ENCODE measurements at places on chromosomes 7 and 10.

DNA sequence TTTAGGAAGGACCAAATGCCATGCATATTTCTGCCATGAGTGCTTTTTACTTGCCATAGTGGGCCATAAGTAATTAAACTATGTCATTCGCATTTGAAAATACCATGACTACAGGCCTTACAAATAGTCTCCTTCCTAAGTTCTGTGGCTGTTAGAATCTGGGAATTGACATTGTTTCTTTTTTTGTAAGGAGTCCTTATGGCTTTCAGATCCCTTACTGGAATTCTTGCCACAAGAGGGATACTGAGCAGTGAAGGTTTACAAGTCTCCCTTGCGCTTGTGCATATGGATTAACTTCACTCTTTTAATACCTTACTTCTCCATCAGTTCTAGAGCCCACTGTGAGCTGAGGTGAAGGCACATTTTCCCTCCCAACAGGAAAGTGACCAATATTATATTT, 166.0 kb downstream of the NRG3 start:
- DNase-seq: no peak

DNA sequence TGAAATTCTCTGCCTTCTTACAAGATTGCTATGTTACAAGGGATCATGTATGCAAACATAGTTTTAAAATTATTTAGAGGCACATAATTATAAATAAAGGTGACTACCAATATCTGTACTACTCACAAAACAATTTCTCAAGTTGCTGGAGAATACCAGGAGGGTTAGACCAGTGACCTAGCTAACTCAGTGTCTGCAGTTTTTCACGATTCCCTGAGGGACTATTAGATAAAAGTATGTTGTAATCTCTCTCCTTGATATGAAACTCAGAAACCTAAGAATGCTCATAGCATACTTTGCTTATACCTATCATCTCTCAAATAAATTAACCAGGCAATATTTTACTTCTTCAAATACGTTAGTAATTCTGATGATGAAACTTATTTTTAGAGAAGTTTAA, 534.0 kb upstream of the ANKRD30A start:
- DNase-seq: no peak

- no peak for DNase-seq
Observed at GRCh38 chr7:13577566-13578145, 411.8 kb downstream of the ETV1 start.

DNA sequence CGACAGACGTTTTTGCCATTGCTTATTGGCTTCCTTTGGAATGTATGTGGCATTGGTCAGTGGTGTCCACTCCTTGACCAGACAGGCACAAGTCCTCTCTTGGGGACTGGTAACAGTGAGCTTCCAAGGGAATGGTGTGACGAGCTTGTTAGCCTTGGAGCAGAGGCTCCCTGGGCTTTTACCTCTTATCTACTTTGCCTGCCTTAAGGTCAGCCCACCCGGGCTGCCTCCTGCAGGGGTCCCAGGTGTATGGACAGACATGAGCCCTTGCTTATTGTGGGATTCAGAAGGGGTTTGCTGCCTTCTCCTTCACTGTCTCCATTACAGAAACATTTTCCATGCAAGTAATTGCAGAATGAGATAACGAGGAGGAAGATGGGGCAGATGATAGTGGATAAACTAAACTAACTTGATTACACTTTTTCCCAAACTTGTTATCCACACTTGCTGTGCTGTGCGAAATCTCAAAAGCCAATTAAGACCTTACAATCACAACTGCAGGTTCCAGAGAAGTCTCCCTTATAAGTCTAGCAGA, 29.7 kb downstream of the PLPP4 start:
- no peak for DNase-seq

DNA sequence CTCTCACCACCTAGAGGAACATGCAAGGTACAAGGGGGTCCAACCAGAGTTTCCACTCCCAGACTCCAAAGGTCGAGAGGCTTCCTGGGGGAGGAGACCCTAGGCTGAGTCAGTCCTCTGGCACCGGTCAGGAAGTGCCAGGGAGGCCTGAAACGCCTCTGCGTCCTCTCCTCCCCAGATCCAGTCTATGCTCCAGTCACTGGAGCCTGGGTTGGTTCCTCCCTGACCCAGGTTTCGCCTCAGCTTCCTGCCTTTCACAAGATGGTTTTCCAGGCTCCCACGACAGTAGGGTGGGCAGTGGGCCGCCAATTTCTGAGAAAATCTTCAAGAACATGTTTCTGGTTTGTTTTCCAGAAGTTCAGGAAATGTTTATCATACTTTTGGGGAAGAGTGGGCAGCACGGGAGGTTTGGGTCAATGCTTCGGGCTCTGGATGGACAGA, 30.0 kb downstream of the DUSP5 start:
- DNase-seq: no peak

- DNase-seq: no peak
Observed at GRCh38 chr10:35903021-35903420, 260.9 kb upstream of the FZD8 start.

GRCh38 chr10:111117528-111118277, 40.9 kb downstream of the ADRA2A start:
- DNase-seq: no peak

GRCh38 chr7:54292171-54292925, 249.8 kb upstream of the VSTM2A start:
- no peak for DNase-seq

DNA sequence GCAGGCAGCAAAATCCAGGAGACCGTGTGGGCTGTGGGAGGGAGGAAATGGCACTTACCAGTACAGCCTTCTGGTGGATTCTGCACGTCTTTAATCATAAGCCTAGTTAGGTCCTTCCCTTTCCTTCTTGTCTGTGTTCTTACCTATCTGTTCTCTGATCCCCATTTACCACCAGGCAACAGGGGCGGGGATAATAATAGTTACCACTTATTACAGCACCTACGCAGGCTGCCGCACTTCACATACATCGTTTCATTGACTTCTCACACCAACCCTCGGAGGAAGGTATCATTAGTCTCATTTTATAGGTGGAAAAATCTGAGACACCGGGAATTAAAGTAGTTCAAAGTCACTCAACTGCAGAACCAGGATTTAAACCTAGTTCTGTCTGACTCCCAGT, 4.5 kb upstream of the EPHA1 start:
- DNase-seq: no peak
